HS-5 (cell line): ENCODE measurements at places on chromosomes 11 and 22.

GRCh38 chr22:39362932-39363331, 13.1 kb downstream of the SYNGR1 start:
- no peak for DNase-seq

- DNase-seq = no peak
Measured at GRCh38 chr11:94786264-94787126, 18.3 kb downstream of the AMOTL1 start.

DNA sequence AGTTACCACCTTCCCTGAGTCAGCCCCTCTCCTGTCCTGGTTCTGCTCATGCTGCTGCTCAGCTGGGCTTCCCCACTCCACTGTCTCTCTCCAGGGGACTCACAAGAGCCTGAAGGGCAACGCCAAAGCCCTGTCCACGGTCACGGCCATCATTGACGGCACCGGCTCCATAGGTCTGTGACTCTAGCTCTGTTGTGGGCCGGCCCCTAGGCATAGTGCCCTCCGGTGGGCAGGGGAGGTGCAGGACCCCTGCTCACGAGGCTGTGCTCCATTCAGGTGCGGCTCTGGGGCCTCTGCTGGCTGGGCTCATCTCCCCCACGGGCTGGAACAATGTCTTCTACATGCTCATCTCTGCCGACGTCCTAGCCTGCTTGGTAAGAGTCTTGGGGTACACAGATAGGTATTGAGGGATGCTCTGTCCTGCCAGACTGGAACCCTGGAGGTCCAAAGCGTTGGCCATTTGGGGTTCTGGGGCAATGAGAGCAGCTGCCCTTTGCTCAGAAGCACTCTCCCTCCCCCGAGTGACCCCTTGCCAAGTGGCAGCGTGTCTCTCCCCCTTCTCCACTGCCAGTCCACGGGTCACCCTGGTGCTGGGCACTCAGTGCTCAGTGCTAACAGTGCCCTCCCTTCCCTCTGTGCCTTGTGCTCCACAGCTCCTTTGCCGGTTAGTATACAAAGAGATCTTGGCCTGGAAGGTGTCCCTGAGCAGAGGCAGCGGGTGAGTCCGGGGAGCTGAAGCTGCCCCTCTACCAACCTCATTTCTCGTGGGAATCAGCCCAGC, 22.4 kb downstream of the SLC37A2 start:
- no peak for DNase-seq

- no peak for DNase-seq
Measured at GRCh38 chr22:43707648-43708047, 104.5 kb downstream of the EFCAB6 start.

DNA sequence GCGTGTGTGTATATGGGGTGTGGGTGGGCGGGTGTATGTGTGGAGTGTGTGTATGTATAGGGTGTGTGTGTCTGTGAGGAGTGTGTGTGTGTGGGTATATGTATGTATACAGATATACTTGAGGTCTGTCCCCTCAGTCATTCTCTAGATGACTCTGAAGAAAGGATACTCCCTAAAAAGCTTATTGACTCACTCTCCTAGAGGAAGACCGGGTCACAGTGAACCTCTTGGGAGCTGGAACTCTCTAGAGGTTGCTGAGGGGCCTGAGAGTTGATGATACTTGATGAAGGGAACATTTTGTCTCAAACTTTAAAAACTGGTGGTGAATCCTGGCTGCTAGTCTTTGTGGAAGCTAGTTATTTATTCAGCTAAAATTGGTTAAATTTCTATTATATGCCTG, 15.1 kb downstream of the STX3 start:
- DNase-seq = no peak

GRCh38 chr22:38774496-38775166, 18.8 kb upstream of the SUN2 start:
- DNase-seq = no peak

DNA sequence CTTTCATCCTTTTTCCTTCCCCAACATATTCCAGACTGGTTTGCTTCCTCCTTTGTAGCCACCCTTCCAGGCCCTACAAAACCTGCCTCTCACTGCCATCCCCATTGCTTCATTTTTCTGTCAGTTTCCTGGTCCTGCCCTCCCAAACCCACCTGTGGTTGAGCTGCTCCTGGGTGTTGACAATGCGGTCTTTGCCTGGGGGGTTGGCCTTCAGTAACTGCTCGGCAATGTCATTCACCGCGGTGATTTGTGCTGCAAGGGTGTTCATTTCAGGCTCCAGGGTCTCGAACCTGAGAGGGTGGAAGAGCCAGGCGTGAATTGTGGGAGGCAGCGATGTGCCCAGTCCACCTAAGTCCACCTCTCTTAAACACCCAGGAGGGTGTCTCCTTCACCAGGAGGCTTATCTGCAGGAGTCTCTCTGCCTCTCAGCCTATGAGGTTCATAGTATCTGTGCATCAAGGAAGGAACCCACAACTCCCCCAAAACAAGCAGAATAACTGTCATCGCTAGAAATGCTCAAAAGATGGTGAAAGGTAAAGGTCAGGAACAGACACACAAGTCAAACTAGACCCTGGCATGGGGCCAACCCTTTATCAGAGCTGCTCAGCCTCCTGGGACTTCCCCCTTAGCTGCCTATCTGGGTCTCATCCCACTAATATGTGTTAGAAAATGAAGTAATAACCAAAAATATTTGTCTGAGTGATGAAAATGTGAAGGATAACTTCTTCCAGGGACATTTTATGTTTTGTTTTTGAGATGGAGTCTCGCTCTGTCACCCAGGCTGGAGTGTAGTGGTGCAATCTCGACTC, 23.9 kb upstream of the RBM4B start:
- no peak for DNase-seq

- DNase-seq = no peak
Measured at GRCh38 chr11:78081583-78081982, 1.9 kb upstream of the NDUFC2 start.

DNA sequence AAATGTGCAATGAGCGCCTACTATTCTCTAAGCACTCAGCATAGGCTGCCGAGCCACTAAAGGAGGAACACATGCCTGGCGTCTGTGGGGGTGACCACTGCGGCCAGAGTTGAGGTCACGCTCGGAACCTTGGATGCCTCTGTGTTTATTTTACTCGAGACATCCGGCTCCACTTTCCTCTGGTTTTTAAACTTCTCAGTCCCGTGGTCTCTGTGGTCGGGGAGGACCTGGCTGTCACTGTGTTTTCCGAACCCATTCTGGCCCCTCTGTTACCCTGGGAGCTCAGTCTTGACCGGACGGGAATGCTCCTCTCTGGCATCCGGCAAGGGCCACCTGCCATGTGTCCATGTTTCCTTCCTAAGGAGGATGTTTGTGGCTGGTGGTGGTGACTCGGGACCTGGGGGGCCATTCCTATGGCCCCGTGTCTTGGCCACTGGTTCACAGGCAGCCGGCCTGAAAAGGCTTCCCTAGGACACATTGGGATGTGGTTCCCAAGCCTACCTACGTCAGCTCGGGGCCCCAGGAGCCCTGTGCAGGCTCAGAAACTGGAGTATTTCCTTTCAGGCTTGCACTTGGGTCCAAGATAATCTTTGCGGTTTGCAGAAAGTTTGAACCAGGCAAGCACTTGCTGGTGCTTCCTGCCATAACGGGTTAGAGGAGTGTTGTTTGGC, 46.7 kb upstream of the PARVG start:
- no peak for DNase-seq

- no peak for DNase-seq
Measured at GRCh38 chr11:37963440-37963839, 1365.4 kb upstream of the RAG2 start.

- peak; percentile 53 for DNase-seq
Measured at GRCh38 chr11:115616971-115617370, 112.8 kb upstream of the CADM1 start.

- no peak for DNase-seq
Measured at GRCh38 chr11:35632301-35632700, 14.0 kb downstream of the FJX1 start.

DNA sequence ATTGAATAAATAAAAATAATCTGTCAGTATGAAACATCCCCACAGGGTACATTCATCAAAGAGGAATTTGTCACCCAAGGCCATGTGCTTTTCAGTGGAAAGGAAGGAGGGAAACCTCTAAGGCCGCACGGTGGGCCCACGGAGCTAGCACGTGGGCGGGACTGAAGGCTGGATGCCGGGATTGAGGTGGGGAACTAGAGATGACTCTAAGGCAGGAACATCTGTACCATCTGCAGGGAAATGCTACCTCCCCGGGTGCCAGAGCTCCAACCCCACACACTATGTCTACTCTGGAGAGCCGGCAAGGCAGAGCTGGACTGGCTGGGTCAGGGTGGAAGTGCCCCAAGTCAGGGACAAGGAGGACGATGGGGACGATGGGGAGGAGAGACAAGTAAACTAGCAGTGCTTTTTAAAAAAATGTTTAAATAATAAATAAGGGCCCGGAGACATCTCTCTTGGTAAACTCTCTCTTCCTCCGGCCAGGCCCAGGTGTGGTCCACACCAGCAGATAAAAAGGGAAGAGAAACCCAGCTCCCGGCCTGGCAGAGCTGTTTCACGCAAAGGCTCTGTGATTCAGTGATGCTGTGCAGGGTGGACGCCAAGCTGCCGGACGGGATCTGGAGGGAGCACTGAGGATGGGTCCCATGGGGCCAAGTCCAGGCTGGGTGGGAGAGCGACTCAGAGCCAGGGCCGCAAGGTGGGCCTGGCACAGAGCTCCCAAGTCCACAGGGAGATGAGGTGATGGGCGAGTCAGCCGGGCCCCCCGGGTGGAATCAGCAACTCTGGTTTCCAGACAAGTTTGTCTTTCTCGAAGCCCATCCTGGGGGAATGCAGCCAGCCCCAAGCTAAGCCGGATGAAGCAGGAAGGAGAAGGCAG, 5.8 kb downstream of the LIF start:
- DNase-seq = no peak

GRCh38 chr11:66617155-66617834, 865 bp downstream of the RBM14 start:
- peak; percentile 24 for DNase-seq

- no peak for DNase-seq
Measured at GRCh38 chr22:46833228-46833627, 70.8 kb downstream of the TBC1D22A start.

DNA sequence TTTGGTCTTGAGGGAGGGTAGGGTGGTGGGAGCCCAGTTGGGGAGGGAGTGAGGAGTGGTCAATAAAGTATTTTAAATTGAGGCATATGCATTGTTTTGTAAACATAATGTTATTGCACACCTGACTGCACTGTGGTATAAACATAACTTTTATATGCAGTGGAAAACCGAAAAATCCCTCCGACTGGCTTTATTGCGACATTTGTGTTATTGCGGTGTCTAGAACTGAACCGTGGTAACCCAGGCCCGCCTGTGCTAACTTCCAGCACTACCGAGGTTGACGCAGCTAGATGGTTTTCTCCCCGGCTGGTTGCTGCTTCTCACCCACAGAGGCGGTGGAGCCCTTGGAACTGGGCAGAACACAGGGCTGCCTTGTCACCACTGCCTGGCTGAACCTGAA, 7.6 kb upstream of the RNH1 start:
- DNase-seq = no peak

GRCh38 chr11:63610604-63611394, 3.4 kb downstream of the PLAAT3 start:
- no peak for DNase-seq

GRCh38 chr11:129968591-129969419, 33.8 kb downstream of the PRDM10 start:
- no peak for DNase-seq

- no peak for DNase-seq
Measured at GRCh38 chr11:100061006-100061405, 626.1 kb upstream of the ARHGAP42 start.

DNA sequence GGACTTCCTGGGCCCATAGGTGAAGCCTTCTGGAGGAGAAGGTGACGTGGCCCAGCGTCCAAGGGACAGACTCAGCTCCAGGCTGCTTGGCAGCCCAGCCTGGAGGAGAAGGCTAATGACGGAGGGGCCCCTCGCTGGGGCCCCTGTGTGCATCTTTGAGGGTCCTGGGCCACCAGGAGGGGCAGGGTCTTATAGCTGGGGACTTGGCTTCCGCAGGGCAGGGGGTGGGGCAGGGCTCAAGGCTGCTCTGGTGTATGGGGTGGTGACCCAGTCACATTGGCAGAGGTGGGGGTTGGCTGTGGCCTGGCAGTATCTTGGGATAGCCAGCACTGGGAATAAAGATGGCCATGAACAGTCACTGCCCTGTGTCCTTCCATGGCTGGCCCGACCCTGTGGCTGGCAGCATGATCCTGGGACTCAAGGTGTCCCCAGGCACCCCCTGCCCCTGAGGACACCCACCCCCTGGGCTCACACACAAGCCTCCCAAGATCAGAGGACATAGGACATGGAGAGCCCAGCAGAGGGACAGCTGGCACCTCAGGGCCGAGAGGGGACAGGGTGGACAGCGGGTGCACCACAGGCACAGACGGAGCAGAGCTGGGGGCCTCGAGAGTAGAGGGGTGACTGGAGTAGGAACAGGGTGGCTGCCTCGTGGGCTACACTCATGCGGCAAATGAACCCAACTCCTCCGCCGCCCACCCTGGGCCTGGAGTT, 10.1 kb downstream of the SIGIRR start:
- no peak for DNase-seq

- no peak for DNase-seq
Measured at GRCh38 chr11:112025707-112026106, 499 bp downstream of the DLAT start.

DNA sequence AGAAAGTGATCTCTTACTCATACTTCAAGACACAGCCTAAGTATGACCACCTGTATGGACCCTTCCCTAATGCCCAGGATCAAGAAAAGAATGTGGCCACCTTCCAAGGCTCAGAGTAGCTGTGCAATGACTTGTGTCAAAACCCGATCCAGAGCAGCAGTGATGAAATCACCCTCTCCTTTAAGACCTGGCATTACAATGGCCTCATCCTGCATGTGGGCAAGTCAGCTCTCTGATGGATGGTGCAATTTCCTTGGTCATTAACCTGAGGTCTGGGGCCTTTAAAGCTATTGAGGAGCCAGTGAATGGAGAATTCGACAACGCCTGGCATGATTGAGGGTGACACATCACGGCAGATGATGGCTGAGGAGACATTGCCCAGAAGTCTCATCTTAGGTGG, 9.1 kb upstream of the TUBA8 start:
- no peak for DNase-seq

- no peak for DNase-seq
Measured at GRCh38 chr11:46445920-46446771, 54.6 kb upstream of the CHRM4 start.

DNA sequence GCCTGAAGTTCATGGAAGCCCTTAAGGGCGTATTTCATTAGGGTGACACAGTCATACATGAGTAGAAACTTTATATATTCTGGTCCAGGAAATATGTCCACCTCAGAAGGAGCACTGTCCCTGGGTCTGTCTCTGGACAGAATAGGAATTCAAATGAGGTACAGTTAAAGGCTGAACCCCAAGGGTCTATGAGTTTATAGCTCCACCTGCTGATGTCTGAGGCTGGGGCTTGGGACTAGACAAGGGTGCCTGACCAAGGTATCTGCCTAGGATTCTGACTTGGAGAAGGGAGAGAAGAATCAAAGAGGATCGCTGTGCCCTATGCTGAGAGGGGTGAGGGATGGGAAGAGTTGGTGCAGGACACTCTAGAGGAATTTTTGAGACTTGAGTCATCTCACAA, 14.9 kb downstream of the HEPHL1 start:
- no peak for DNase-seq

DNA sequence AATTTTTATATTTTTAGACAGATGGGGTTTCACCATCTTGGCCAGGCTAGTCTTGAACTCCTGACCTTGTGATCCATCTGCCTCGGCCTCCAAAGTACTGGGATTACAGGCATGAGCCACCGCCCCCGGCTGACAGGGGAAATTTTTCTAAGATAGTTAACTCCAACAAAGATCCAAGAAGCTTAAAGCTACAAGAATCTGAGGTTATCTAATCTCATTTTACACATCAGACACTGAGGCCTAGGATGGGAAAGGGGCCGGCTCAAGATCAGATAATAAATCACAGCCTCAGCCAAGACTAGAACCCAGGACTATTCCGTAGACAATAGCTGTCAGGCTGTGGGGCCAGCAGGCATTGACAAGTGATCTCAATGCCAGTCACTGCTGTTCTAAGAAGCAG, 94.0 kb downstream of the AMBRA1 start:
- no peak for DNase-seq
